Endothelial cell of umbilical vein (primary cell): ENCODE measurements at places on chromosomes 5 and 9. TPM values are rescaled to one million over a fixed set of nuclear protein-coding genes. Genes with fewer than 3 reads are reported as not detected.

DNA sequence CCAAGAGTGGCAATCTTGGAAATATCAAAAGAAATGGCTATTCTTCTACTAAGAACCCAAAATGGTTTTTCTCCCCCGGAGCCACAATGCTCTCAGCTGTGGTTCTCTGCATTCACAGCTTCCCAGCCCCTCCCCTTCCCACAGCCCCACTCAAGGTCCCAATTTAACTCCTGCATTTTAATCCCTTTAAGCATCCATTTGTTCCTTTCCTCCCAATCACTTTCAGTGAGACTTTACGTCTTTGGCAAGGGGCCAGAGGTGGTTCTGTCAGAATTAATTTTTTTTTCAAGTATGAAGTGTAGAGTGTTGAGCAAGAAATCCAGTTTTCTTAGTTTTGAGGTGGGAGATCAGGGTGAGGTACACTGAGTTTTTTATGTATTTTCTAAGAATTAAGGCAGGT lies 256.9 kb downstream of the GLIS3 start:
- DNase-seq = no peak

GRCh38 chr5:147844846-147845245 lies 13.4 kb upstream of the SPINK1 start:
- no peak for DNase-seq

- DNase-seq = no peak
Measured at GRCh38 chr9:104853159-104853558, 74.8 kb downstream of the ABCA1 start.

GRCh38 chr9:125983681-125984080 lies 236.5 kb downstream of the PBX3 start:
- DNase-seq = no peak

GRCh38 chr5:31100047-31100575 lies 93.4 kb upstream of the CDH6 start:
- DNase-seq = no peak

GRCh38 chr5:56412601-56413379 lies 179.7 kb upstream of the ANKRD55 start:
- DNase-seq = no peak

Gene DNAJB5
- total RNA-seq = 9.7 and 12.8 TPM in 2 replicates

Gene TRIM52
- total RNA-seq = 9.6 and 10.1 TPM in 2 replicates

Gene KIAA0825
- 1.1 and 1.3 TPM in 2 replicates for total RNA-seq

Gene ANKRD31
- total RNA-seq = not detected in 2 replicates
